ENCODE measurements at places on chromosomes 3 and 15.

DNA sequence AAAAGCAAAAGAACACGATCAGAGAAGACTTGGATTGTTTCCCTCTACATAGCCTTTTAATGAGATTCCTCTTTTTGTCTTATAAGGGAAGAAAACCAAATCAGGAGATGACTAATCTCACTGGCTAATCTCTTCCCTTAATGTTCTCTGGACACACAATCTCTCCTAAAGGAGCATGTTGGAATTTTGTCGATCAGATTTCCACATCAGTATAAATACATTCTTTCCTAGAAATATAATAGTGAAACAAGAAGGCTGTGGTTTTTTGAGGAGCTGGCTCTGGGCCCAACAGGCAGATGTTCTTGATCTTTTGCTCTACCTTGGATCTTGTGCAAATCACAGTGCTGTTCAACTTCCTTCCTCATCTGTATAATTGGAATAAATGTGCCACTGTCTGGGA lies 94.0 kb downstream of the GTPBP8 start:
- DNase-seq: no peak

- no peak for DNase-seq
Observed at GRCh38 chr15:59298225-59298853, 74.3 kb downstream of the MYO1E start.

GRCh38 chr15:68972201-68973065 lies 42.1 kb upstream of the NOX5 start:
- no peak for DNase-seq

GRCh38 chr15:92098869-92099268 lies 245.4 kb downstream of the SLCO3A1 start:
- DNase-seq: peak; percentile 76

GRCh38 chr3:188979669-188980310 lies 192.0 kb upstream of the TPRG1 start:
- no peak for DNase-seq

GRCh38 chr15:79957741-79958140 lies 13.3 kb downstream of the BCL2A1 start:
- no peak for DNase-seq

GRCh38 chr3:156211583-156211982 lies 91.2 kb downstream of the KCNAB1 start:
- DNase-seq: no peak

- DNase-seq: peak; percentile 88
Observed at GRCh38 chr3:71728632-71729342, 3.6 kb upstream of the EIF4E3 start.

- no peak for DNase-seq
Observed at GRCh38 chr15:92892201-92892555, 7.9 kb upstream of the CHD2 start.

GRCh38 chr3:157247391-157247790 lies 87.4 kb upstream of the CCNL1 start:
- no peak for DNase-seq

DNA sequence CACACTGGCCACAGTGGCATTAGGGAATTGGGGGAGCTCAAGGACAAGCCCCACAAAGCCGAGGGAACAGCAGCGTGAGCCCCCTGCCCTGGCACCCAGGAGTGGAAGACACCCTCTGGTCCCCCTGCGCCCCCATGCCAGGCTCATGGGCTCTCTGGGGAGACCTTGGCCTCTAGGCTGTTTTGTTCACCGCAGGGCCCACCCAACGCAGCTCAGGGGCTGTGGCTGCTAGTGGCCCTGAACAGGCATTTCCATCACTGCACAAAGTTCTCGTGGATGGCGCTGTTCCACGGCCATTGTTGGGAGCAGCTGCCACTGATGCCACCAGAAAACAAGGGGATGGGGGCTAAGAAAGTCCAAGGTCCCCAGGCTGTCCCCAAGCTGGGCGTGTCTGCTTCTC lies 147.7 kb downstream of the NSMCE3 start:
- no peak for DNase-seq

DNA sequence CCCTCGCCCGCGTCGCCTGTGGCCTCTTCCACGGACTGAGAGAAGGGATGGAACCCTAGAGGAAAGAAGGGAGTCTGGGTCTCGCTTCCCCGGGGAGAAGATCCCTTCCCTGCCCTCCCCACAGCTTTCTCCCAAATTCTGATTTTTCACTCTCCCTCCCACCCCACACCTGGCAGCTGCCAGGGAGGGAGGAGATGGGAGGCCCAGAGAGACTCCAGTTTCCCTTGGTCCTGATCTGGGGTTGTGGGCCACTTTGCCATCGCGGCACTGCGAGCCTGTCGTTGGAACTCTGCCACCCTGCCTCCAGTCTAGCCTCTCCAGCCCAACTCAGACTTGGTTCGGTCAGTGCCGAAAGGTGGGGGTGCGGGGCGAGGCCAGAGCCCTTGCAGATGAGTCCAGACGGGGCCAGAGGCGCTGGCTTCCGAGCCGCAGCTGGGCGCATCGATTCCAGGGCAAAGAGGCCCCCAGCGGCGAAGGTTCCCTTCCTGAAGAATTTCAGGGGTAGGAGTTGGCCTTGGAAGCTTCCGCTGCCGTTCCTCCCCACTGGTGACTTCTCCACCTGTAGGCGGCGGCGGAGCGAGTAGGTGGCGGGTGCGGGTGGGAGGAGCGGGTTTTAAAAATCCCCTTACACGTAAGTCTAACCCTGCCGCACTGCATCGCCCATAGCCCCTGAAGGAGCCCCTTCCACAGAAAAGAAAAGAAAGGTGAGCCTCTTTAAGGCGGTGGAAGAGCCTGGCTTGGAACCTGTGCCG lies 5.2 kb downstream of the WNT5A start:
- no peak for DNase-seq

DNA sequence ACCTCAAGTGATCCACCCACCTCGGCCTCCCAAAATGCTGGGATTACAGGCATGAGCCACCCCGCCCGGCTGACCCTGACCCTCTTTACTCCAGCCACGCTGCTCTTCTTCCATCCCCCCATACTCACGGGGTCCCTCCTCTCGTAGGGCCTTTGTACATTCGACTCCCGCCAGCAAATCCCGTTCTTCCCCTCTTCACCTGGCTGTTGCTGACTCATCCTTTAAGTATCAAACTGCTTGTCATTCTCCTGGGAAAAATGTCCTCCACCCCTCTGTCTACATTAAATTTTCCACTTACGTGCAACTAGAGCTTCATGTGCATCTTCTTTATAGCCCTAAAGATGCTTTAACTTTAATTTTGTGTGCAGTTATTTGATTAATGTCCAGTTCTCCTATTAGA lies 203.1 kb downstream of the OPA1 start:
- DNase-seq: no peak

DNA sequence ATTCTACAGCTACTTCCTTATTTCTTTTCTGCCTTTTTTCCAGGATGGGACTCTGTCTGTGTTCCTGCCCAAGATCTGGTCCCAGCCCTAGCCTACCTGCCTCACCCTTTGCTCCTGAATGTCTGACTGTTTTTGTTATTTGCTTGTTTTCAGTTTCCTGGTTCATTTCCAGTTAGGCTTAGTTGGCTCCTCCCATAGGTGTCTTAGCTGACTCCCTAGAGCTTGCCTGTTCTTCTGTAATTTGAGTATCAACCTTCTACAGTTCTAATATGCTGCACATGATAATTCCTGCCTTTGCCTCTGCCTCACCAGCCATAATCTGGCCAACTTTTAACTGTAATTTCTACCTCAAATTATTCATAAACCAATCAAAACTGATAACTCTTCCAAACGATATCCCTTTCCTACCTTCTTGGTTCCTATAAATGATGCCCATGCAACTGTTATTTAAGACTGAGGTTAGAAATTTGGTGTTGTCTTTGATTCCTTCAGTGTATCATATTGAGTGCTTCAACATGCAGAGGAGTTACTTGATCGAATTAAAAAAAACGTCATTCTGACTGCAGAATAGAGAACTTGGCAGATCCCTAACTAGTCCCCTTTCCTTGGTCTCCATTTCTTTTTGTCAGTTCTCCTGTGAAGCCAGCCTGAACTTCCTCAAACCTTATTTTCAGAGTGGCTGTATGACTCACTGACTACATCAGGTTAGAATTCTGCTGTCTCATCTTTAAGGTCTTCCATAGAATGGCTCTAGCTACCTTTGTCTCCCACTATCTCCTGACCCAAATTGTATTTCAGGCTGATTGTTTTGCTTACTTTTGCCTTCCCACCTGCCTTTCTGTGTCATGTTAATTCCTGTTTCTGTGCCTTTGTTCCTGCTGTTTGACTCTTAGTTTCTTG lies 8.4 kb downstream of the GOLM2 start:
- DNase-seq: peak; percentile 57

GRCh38 chr3:69805491-69805890 lies 66.2 kb downstream of the MITF start:
- no peak for DNase-seq

DNA sequence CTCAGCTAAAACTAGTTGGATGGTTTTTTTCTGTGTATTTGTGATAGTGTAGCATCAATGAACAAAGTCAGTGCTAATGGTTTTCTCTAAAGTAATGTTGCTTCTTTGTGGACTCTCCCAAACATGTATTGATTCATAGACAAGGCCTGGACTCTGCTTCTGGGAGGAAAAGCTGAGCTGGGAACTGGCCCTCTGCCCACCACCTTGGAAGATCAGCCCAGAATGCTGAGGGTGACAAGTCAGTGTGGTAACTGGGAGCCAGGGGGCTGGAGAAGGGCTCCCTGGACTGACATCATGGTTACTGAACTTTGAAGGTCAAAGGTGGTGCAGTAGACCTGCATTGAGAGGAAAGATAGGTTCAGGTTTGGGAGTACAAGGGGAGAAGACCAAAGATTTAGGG lies 3.0 kb downstream of the ARHGAP31 start:
- no peak for DNase-seq

DNA sequence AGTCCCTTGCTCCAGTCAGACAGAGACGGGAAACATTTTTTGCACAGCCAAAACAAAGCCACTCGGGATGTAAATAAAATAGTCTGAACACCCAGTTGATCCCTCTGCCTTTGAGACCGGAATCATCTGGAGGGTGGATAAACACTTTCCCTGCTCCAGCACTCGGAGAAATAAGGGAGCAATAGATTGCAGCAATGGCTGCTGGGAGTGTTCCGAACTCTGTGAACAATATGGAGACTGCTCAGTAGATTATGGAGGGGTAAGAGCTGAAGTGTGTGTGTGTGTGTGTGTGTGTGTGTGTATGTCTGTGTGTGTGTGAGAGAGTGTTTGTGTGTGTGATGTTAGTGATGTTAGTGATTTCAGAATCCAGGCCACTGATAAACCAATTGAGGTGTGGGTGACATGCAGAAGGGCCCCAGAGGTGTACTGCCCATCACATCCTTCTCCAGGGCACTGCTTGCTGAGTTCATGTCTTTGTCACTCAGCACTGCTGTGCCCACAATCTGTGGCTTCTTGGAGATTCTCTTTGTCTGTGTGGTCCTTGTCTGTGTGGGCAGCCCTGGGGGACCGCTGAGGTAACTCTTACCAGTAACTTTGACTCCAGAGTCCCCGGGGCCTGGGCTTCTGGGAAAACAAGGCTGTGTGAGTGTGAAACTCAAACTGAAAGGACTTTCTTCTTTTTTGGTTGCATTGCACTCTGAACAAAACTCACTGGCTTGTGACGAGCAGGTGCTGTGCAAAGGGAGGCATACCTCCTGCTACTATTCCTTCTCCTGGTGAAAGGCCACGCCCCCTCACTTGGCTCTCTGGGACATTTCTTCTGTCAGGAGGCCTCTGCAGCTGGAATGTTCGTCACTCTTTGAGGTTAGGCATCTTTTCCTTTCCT lies 23.0 kb downstream of the CRYGS start:
- no peak for DNase-seq

- DNase-seq: no peak
Observed at GRCh38 chr15:45648521-45649200, 13.8 kb downstream of the SQOR start.

DNA sequence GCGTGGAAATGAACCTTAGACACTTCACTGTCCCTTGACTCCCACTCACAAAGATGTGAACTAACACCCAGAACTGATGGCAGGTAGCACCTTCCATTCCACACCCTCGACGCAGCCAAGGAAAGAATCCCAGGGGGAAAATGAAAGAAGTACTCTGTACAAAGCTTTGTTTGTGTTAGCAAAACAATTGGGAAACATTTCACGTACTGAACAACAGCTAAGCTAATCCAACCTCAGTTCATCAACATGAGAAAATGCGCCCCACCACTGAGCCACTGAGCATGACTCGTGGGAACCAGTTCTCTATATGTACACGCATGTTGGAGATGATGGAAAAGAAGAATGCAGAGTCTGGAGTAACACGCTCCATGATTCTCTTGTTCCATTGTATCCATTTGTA lies 32.0 kb downstream of the CORO2B start:
- DNase-seq: peak; percentile 49

DNA sequence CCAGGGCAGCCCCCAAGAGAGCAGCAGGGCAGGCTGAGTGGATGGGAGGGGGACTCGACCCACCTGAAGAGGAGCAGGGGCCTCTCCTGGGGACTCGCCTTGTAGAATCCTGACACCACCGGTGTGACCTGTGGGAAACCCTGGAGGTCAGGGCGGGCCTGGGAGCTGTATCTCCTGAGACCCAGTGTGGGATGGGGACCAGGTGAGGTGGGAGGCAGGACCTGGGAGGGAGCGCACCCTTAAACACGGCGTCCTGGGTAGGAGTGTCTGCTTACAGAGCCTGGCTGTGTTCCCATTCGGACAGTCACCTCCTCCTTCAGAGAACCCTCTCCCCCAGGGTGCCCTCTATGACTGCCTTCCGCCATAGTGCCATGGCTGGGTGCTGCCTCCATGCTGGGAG lies 27.1 kb downstream of the C15orf39 start:
- DNase-seq: no peak

DNA sequence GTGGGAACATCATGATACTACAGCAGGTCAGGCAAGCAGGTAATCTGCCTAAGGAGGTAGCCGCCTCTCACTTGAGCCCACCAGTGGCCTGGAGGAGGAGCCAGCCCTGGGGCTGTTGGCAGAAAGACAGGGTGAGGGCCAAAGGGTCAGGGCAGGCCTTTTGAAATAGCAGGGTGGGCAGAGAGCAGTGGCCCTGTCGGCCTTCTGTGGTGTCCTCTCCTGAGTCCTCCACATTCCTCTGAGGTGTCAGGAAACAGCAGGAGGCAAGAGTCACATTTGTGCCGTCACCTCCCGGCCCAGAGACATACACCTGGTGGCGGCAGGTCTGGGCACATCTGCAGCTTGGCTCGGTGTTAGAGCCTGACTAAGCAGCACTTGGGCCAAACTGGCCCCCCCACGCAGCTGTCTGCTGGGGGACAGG lies 3.9 kb upstream of the BNC1 start:
- DNase-seq: no peak

DNA sequence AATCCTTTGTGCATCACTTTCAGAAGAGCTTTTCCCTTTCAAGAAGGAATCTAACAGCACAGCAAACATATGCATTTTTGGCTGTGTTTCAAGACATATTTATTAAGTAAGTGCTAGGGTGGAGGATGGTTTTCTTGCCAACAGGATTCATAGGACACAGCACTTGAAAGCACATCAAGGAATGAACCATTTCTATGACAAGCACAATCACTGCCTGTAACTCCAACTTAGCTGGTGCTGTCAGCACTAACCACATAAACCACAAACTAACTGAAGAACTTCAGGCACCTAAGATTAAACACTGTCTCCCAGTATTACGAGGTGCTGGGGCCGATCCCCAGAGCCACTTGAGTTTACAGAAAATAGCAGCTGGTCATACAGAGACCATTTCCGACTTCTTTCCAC lies 35.4 kb upstream of the SPRED1 start:
- DNase-seq: no peak
